ENCODE measurements at places on chromosomes 7 and 10.

GRCh38 chr7:99011341-99011705 lies 132.6 kb downstream of the SMURF1 start:
- DNase-seq: no peak

DNA sequence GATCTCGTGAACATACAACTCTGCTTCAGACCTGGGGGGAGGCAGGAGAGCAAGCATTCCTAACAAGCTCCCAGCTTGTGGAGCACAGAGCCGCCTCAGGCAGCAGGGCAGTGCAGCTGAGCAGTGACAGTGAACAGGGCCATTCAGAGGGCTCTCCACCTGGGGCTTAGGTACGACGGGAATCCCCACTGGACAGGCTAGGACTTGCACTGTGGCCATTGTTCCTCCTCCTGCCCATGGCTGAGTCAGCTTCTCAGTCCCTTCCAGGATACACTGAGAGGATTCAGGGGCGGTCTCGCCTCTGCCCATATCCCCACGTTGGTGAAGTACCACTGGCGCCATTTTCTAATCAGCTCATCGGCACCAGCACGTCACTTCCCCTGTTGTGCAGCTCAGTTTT lies 71.1 kb downstream of the FIGNL1 start:
- no peak for DNase-seq

- no peak for DNase-seq
Observed at GRCh38 chr10:3935933-3936359, 150.9 kb upstream of the KLF6 start.

DNA sequence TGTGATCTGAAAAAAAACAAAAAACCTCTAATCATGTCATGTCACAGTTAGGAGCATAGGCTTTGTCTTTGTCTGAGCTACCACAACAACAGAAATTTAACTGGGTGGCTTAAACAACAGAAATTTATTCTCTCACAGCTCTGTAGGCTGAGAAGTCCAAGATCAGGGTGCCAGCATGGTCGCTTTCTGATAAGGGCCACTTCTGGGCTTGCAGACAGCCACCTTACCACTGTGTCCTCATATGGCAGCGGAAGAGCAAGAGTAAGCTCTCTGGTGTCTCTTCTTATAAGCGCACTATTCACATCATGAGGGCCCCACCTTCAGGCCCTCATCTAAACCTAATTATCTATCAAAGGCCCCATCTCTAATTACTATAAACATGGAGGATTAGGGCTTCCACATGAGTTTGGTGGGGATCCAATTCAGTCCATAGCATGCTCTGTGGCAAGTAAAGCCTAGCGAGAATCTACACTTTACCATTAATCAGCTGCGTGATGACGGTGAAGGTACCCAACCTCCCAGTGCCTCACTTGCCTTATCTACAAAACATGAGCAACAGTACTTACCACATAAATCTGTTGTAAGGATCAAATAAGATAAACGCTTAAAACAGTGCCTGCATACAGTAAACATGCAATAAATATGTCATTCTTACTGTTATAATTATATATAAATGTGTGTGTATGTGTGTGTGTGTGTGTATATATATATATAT lies 17.3 kb downstream of the ZNF438 start:
- no peak for DNase-seq

DNA sequence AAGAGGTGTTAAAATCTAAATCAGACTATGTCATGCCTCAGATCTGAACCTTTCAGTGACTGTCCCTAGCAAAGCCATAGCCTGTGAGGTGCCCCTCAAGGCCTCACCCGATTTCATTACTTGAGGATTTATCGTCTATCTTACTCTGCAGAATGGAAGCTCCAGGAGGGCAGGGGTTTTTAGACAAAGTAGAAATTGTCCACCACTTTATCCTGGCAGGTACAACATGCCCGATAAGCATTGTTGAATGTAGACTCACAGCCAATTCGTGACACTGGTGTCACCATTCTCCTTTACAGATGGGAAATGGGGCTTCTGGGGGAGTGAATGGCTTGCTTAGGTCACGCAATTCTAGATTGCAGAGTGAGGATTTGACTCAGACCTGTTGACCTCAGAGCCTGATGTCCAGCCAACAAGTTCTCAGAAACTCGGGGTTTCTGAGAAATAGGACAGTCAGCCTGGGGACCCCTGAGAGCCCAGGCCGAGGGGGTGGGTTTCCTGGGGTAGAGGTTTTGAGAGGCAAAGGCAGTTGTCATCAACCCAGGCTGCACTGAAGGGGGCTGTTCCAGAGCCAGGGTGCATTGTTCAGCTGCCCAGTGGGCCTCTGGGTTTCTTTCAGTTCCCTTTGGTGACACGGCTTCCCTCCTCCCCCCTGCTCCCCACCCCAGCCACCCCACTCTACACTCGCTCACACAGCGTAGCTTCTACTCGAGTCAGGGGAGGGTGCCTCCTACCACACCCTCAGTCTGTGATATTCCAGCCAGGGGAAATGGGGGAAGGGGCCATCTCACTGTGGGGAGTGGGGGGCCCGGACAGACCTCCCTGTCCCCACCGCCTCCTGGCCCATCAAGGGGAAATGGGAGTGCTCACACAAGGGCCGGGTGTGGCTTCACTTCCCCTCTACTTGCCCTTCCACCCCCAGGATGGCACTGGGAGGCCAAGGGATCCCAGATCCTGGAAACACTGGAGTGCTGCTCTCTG lies 3.1 kb upstream of the IRF5 start:
- no peak for DNase-seq

DNA sequence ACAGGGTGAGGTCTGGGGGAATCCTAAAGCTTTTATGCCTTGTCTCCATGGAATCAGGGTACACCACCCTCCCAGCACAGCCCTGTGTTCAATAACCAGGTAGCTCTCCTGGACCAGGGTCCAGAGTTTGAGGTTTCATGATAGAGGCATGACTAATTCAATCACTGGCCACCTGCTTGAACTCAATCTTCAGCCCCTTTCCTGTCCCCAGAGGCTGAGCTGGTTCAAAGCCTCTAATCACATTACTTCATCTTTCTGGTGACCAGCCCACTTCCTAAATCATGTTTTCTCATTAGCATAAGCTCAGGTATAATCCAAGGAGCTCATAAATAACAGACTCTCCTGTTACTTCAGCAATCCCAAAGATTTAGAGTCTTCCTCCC lies 20.5 kb downstream of the CRPPA start:
- no peak for DNase-seq

- DNase-seq: no peak
Observed at GRCh38 chr7:129495987-129496386, 6.3 kb upstream of the SMKR1 start.

DNA sequence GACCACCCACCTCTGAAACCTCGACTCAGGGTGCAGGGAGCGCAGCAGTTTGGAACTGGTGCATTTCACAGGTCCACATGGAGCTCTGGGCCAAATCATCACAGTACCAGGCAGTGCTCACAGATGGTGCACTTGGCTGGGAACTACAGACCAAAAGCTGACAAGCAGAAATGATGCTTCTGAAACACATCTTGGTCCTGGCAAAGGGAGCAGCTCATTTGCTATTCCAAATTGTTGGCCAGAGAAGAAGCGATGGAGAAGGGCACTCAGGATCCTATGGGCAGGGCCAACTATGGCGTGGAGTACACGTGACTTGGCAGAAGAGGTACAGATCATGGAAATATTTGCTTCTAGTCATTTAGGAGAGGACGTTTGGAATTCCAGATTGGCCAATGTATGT lies 383.9 kb downstream of the CALN1 start:
- no peak for DNase-seq

DNA sequence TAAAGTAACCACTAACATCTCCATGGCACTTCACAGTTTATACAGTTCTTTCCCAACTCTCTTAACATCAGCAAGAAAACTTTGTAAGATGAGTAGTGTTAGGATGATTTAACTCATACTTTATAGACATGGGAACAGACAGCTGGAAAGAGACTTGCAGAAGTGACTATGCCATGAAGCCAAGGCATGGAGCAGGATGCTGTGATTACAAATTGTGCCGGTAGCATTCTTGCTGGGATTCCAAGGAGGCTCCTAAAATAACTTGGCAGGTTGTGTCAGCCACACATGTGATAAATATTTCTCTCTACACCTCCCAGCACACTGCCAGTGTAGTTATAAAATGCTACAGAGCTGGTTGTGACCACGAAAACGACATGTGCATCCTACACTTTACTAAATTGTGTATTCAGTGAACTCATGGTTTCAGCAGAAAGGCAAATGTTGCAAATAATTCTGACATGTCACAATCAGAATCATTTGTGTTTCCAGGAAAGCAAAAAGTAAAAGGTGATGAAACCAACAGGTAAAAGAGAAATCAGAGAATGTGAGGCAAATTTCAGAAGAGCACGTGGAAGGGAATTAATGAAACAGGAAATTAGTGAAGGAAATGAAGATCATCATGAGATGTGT lies 5.6 kb upstream of the CYP3A4 start:
- no peak for DNase-seq

GRCh38 chr10:7566891-7567290 lies 99.9 kb downstream of the ITIH5 start:
- no peak for DNase-seq

DNA sequence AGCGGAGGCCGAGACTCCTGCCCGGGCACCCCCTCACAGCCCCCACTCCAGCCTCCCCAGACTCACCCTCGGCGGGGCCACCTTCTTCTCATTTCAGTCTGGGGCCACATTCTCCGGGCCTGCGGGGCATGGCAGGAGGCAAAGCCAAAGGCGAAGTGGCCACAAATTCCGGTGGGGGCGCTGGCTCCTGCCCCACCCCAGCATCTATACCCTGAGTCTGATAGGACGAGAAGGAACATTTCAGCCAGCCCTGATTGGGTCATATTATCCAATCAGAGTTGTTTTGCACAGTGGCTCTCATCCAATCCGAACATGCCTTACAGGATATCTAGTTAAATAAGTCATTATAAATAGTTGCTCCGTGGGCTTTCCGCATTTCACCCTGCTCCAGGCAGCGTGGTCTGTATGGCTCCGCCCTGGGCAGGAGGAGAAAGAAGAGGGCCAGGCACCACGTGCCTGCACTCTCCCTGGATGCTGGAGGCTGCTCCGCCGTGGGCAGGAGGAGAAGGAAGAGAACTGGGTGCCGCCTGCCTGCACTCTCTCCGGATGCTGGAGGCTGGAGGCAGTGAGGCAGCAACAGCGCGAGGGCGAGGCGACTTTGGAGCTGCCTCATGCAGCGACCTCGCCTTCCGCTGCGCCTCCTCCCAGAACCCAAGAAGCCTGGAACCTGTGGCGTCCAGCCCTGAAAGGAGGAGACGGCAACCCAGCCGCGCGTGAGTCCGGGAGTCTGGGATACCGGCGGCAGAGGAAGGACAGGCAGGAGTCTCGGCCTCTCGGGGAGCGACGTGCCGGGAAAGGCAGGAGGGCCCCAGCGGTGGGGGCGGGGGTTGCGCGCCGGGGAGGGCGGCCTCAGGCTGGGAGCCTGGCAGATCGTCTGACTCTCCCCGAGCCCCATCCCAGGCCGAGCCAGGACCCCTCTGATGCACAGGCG lies 162.9 kb downstream of the ZNF33B start:
- DNase-seq: no peak

GRCh38 chr10:104368381-104368780 lies 14.7 kb downstream of the CFAP58 start:
- DNase-seq: no peak

- no peak for DNase-seq
Observed at GRCh38 chr7:89857767-89858166, 296.5 kb upstream of the STEAP1 start.

DNA sequence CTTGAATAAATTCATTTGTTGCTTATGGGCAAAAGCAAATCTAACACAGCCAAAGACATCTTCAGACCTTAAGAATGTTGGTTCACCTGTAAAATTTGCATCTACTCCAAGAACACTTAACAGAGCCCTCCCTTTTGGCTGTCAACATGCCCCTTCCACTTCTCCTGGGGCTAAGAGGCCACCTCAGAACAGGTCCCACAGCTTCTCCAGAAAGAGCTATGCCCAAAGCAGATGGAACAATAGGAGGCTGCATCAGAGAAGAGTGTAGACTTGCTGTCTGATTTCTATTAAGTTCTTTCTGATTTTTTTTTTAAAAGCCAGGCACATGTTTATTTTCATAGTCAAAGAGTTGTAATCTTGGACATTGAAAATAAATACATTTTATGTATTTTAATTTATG lies 26.1 kb upstream of the TRIL start:
- DNase-seq: no peak

GRCh38 chr7:44697136-44698045 lies 51.3 kb upstream of the ZMIZ2 start:
- DNase-seq: no peak

- DNase-seq: no peak
Observed at GRCh38 chr10:132423966-132424861, 27.2 kb downstream of the PWWP2B start.

DNA sequence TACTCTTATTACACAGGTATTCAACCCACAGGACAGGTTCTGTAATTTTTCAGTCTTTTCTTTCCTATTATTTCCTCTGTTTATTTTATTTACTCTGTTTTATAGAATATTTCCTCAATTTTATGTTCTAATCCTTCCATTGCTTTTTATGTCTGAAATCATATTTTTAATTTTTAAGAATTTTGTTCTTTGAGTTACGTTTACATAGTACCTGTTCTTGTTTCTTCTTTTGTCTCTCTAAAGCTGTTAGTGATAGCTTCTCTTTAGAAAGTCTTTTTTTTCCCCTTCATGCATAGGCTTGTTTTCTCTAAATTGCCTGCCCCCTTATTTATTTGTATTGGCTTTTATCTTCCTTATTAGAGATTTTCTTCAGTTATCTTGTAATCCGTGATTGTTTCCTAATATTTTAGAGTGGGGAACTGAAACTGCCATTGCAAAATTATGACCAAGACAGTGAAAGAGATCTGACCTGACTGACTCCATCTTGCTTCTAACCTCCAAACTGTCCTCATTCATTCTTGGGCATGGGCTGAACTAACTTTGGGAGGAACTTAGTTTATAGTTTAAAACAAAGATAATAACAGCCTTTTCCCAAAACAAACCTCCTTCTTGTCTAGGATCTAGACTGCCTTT lies 187.6 kb downstream of the PFKFB3 start:
- DNase-seq: no peak

DNA sequence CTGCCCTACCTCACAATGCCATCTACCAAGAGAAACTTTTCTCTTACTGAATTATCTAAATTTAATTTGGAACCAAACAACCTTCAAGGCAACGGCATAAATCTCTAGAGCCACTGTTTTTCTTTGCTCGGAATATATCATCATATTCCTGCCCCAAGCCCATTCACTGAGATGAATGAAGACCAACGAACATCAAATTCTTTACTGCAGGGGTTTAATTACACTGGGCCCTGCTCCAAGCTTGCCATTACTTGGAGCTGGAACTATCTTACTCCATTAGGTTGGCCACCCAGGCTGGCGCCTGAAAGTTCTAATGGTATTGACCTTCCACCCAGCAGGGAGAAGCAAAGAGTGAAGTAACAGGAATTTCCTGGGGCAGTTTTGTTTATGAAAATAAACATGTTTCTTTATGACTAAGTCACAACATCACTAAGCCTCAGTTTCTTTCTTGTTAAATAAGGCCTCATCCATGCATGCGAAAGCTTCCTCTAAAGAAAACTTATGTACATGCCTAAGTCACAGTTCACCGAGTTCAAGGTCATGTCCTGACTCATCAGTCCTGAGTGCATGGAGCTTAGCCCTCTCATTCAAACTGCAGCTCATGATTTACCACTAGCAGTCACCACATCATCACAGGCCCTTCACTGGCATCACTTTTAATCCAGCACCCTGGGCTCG lies 42.1 kb upstream of the ANAPC16 start:
- no peak for DNase-seq
